DMS153 (cell line): ENCODE measurements at places on chromosomes 16 and 17.

- DNase-seq: no peak
Observed at GRCh38 chr17:73297934-73298861, 13.6 kb downstream of the CDC42EP4 start.

- no peak for DNase-seq
Observed at GRCh38 chr16:29978081-29978480, 4.4 kb downstream of the TAOK2 start.

DNA sequence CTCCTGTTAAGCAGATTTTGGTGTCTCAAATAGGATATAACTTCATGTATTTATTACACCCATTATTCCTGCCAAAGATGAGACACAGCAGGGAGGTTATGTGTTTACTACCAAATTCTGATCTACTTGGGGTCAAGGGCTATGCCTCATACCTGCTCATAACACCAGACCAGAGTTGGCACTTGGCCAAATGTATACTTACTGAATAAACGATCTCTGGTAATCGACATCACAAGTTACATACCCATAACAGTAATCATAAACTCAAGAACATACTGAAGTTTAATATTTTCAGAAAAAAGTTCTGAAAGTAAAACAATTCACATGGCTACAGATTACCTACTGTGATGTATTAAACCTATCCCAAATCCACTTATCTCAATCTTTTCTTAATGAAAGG is 2.9 kb downstream of the TMEM170A start:
- no peak for DNase-seq

GRCh38 chr16:14375132-14375491 is 254.9 kb downstream of the PARN start:
- DNase-seq: no peak

DNA sequence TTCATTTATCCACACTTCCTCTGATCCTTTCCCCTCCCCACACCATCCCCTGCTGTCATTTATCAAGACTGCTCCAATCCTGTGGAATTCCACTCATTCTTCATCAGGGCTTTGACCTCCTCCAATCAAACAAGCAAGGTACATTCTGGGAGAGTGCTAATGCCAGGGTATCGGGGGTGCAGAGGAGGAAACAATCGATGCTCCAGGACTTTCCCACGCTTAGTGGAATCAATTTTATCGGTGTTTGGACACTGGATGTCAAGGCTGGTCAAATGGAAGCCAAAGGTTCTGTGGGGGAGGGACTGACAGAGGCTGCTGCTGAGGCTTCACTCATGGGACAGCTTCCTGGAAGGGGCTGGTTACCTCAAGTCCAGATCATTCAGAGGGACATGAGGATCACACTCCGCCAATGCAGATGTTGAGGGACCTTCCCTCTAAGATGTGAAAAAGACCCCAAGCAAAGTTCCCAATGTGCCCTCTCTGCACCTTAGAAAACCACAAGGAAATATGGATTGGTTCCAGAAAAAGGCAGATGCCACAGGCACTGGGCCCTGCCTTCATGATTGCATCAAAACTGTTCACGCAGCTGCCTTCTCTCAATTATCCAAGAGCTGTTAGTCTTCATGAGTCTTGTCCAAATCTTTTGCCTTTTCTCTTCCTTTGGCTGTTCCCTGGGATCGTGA is 44.7 kb upstream of the SOX9 start:
- DNase-seq: no peak

GRCh38 chr16:12976936-12977335 is 75.5 kb downstream of the SHISA9 start:
- no peak for DNase-seq

GRCh38 chr17:3754066-3754457 is 30.4 kb downstream of the HASPIN start:
- no peak for DNase-seq

GRCh38 chr16:4365615-4366014 is 6.0 kb upstream of the VASN start:
- no peak for DNase-seq

DNA sequence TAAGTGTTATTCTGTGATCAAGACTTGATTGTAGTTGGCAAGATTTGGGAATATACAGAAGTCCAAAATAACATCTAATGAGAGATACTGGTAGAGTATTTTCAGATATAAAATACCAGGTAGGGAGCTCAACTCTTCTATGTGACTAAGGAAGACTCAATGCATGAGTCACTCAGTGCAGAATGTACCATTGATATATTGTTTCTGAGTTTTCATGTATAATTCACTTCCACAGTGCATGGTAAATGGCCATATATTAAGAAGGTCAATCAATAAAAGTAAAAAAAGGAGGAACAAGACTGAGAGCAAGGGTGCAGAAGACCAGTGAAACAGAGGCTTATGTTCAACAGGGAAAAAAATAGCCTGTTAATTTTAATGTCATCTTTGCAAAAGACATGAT is 1387.9 kb downstream of the CDH8 start:
- DNase-seq: no peak

DNA sequence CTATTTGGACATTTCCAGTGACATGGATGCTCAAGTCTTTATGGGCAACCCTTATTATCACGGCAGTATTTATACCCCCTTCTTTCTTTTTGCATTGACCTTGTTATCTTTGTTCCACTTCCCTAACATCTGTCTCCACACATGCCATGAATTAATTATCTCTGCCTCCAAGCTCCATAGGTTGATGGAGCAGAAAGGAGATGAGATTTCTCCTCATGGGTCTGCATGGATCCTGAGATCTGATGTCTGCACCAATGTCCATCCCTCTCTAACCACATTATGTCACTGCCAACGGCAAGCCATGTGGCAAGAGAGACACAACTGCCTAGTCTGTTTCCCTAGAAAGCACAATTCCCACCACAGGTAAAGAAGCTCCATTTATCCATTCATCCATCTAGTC is 416.8 kb upstream of the ASIC2 start:
- no peak for DNase-seq

DNA sequence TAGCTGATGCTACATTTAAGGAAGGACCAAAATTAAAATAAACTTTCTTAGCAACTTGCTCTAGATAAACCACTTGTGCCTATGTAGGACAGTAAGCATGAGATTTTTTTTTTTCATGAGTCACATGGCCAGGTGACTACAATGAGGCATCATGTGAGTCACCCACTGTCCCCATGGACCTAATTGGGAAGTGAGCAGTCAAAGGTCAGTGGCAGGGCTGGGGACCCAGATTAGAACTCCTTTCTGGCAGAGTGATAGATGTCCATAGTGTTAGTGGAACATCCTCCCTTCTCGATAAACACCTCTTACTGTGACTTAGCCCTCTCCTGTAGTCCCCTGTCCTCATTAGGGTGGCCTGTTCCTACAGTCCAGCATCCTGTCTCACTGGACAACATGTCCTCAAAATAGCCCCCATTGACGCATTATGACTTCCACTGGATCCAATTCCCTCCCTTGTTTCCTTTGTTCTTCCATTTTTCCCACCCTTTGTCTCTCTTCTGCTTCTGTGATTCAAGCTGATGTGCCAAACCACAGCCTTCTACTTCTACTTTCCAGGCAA is 12.4 kb downstream of the ITGB3 start:
- DNase-seq: no peak

- no peak for DNase-seq
Observed at GRCh38 chr16:89765292-89765830, 44.0 kb downstream of the ZNF276 start.

DNA sequence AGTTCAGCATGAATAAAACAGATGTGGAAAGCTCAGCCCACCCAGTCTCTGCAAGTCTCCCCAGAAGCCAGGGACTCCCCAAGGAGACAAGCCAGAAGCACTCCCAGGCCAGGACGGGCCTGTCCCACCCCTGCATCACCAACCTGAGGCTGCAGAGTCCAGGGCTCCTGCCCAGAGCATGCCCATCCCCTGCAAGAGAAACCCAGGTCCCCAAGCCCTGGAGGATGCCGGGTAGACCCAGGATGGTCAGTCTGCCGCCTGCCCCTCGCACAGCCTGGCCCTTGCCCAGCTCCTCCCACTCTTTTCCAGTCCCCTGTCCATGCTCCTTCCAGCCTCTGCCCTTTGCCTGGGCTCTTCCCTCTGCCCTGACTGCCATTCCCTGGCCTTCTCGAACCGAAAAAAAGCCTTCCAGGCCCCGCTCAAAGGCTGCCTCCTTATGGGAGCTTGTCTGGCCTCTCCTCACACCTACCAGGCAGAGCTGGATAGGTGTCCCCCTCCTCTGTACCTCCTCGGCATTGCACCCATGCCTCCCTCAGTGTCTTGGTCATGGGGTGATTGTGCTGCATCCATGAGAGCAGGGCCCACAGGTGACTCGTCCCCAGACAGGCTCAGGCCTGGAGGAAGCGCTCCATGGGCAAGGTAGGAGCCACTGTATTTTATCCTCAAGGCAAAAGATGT is 44.8 kb downstream of the BEAN1 start:
- DNase-seq: no peak

DNA sequence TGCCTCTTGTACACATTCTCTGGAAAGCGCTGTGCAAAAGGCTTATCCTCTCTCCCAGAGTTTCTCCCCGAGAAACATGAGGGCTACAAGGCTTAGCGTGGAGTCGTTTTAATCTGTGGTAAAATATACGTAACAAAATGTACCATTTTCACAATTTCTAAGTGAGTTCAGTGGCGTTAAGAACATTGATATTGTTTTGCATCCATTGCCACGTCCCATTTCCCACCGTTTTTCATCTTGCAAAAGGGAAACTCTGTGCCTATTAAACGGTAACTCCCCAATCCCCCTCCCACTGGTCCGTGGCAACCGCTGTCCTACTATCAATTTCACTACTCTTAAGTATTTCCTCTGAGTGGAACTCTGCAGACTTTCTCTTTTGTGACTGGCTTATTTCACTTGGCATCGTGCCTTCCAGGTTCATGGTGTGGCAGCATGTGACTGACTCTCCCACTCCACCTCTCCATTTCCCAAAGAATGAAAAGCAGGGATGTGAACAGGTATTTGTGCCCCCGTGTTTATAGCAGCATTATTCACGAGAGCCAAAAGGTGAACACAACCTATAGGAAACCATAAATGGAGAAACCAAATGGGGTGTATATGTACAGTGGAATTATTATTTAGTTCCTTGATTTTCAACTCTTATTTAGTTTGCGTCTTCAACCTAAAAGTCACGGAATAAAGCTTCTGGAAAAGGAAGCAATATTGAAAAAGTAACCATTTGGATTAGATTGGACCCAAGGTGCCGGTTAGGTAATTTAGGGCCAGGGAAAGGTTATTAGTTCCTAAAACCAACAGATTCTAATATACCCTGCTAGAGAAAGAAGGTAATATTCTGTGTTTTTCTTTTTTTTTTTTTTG is 1.1 kb upstream of the USP32 start:
- DNase-seq: peak; percentile 52

GRCh38 chr16:17369421-17370222 is 101.1 kb downstream of the XYLT1 start:
- no peak for DNase-seq

- no peak for DNase-seq
Observed at GRCh38 chr17:19510903-19511302, 22.8 kb upstream of the SLC47A1 start.

- no peak for DNase-seq
Observed at GRCh38 chr16:21189311-21189710, 22.1 kb downstream of the ZP2 start.

DNA sequence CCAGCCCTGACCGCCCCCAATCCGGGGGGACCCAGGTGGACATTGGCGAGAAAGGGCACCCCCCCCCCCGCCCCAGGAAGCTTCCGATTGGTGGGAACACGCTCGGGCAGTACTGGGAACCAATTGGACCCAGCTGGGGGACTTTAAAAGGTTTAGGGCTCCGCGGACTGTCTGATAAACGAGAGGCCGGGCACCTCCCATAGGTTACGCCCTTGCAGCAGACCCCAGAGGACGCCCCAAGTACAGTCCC is 245 bp downstream of the TMEM256 start:
- DNase-seq: no peak

DNA sequence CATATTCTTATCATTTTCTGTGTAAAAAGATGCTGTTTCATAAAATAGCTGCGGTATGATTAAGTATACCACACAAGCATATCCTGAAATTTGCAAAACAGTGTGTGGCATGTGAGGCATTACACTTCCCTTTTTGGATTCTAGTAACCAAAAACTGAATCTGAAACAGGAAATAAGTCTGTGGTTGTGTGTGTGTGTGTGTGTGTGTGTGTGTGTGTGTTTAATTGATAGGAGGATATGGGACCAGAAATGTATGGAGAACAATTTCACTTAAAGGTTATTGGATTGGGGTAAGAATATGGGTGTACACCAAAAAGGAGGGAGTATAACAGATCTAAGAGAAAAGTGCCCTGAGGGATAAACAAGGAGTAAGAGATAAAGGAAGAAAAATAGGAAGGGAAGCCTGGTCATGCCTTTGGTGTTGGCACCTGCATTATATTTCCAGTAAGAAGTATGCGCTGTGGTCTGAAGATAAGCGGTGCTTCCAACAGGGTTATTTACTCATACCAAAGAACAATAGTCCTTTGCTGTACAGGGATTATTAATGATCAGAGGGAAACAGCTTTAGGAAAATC is 4.0 kb downstream of the LYRM1 start:
- peak; percentile 67 for DNase-seq

GRCh38 chr16:17194190-17194780 is 276.5 kb downstream of the XYLT1 start:
- DNase-seq: no peak

GRCh38 chr16:19864566-19864965 is 20.1 kb downstream of the GPRC5B start:
- no peak for DNase-seq

DNA sequence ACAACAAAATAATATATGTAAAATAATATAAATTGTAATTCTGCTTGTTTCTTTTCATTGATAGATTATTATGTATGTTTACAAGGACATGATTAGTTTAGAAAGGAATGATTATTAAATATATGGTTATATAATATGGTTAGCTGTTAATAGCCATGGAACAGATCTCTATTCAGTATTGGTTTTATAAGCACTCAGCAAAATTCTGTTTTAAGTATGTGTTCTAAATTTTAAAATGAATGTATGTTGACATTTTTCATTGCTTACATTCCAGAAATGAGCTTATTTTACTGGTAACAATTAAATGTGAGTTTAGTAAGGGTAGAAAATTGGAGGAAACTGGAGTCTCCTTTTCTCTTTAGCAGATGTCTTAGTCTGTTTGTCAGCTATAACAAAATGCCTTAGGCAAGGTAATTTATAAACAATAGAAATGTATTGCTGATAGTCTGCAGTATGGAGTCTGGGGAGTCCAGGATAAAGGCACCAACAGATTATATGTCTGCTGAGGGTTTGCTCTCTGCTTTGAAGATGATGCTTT is 45.4 kb downstream of the NFAT5 start:
- no peak for DNase-seq

DNA sequence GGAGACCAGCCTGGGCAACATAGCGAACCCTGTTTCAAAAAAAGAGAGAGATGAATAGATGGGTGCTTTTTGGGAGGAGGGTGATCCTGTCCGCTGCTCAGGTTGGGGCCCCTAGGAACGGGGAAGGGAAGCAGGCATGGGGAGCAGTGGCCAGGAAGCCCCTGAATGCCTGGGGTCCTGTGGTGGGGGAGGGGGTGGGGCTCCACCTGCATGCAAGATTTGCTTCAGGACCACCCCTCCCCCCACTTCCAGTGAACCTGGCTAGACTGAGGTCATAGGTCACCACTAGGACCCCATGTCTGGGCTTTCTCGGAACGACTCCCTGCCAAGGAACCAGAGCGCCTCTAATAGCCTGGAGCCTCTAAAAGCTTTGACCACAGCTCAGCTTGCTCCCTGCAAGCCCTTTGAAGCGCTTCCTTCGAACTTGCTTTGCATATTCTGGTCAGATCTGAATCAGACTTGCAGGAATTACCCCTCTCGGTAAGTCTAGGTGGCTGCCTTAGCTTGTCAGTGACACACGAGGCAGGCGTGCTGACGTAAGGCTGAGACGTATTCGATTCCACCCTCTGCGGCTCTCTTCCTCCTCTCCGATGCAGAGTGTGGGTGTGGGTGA is 3.7 kb downstream of the SOCS3 start:
- DNase-seq: no peak
